ENCODE measurements at places on chromosomes 7 and 10.

- no peaks in the 10 kb centered on the region for H3K27me3 ChIP-seq
- no peak for DNase-seq
- no peaks in the 10 kb centered on the region for H3K36me3 ChIP-seq
- no peak overlapping the region for H3K27ac ChIP-seq
Observed at GRCh38 chr10:89702121-89702480, 711 bp downstream of the KIF20B start.

DNA sequence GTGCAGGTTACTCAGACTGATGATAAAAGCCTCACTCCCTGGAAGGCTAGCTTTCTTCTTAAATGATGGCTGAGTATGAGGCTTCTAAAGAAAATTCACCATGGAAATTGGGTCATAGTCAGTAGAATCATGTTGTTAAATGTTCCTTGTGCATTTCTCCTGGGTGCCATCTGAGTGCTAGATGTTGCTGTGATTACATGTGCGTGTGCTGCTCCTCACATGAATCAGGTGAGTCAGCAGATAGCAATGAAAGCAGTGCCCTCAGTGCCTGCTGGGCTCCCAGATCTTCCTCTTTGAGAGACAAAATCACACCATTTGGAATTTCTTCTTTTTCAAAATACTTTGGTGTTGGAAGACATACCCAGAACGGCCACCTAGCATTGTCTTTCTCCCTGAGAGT is 331.7 kb downstream of the XPNPEP1 start:
- no peak for DNase-seq
- H3K36me3 ChIP-seq = no peaks in the 10 kb centered on the region
- H3K4me3 ChIP-seq = no peak overlapping the region
- no peaks in the 10 kb centered on the region for H3K27me3 ChIP-seq

DNA sequence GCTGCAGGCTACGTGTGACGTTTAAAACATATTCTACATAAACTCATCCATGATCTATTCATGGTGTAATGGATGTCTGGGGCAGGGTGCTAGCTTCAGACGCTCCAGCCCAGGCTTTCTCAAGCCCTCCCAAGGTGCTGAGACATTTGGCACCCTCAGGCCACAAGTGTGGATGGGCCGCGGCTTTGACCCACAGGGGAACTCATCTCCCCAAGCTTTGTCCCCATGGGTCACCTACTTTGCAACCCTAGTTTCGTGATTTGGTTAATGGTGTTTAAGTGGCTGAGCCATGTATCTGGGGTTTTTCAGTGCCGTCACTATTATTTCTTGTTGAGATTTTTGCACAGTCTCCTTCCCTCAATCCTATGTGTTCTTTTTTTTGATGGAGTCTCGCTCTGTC is 66.0 kb downstream of the GRK5 start:
- H3K4me3 ChIP-seq = no peak overlapping the region
- H3K36me3 ChIP-seq = no peaks in the 10 kb centered on the region
- no peak for DNase-seq
- peak overlapping the region; percentile 87 for H3K27ac ChIP-seq
- H3K4me1 ChIP-seq = peaks cover 95% of the 10 kb centered on the region

DNA sequence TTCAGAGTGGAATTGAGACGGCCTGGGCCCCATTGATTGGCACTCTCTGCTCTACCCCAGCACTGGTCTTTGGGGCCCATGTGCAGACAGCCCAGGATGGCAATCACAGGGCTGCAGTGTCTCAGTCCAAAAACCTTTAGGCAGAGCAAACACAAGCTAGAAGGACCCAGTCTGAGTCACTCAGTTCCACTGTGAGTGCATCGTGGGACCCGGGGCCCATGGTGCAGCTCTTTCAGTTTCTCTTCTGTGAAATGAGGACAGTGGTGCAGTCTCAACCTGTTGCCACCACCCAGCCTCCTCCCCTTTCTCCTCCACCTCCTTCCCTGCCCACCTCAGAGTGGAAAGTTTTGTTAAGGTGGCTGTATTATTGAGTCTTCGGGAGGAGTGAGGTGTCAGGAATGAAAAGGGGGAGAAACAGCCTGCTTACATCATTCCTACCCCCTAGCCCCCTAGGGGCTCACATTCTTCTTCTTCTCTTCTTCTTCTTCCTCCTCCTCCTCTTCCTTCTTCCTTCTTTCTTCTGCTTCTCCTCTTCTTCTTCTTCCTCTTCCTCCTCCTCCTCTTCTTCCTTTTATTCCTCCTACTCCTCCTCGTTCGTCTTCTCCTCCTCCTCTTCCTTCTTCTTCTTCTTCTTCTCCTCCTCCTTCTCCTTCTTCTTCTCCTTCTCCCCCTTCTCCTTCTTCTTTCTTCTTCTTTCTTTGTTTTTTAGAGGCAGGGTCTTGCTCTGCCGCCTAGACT is 19.5 kb upstream of the CARD11 start:
- DNase-seq = no peak
- H3K4me1 ChIP-seq = no peaks in the 10 kb centered on the region
- H3K27ac ChIP-seq = no peak overlapping the region
- no peak overlapping the region for H3K4me3 ChIP-seq
- peaks cover 17% of the 10 kb centered on the region for H3K27me3 ChIP-seq

- H3K4me3 ChIP-seq = no peak overlapping the region
- H3K27me3 ChIP-seq = no peaks in the 10 kb centered on the region
- peaks cover 76% of the 10 kb centered on the region for H3K4me1 ChIP-seq
- DNase-seq = no peak
Observed at GRCh38 chr7:44466300-44467216, 23.9 kb downstream of the NUDCD3 start.

DNA sequence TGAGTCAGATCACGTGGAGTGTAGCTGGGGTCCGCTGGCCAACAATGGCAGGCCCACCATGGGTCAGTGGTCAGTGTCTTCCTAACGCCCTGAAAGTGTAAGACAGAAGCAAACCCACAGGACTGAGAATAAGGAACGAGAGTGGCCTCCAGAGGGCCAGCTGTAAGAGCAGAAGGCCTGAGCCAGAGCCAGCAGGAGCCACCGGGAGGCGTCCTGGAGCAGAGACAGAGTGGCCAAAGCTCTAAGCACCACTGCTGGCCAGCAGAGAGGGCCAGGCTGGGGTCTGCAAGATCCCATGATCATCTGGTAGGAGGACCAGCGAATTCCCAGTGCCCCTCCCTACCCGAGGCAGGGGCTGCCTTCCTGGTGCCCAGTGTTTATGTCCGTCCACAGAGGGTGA is 9.2 kb downstream of the CCDC201 start:
- H3K36me3 ChIP-seq = no peaks in the 10 kb centered on the region
- no peaks in the 10 kb centered on the region for H3K27me3 ChIP-seq
- no peak overlapping the region for H3K4me3 ChIP-seq
- DNase-seq = no peak
- no peaks in the 10 kb centered on the region for H3K4me1 ChIP-seq

DNA sequence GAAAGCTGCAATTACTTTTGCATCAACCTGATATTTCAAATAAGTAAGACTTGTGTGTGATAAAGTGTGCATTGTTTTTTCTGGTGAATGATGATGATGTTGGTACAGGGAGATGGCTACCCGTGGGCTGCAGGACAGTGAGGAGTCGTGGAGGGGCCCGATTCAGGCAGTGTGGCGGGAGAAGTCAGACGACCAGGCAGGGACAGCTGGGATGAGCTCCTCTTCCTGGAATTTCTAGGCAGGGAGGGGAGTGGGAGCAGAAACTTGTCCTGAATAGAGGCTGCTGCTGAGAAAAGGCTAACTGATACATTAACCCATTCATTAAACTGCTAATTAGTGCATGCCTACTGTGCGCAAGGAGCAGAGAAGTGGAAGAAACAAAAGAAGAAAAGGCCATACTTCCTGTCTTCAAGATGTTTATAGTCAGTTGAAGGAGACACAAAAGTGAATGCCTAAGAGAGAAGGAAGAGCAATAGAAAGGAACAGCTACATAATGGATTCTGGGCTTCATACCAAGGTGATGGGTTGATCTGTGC is 9.3 kb upstream of the GATAD1 start:
- DNase-seq = no peak
- no peaks in the 10 kb centered on the region for H3K36me3 ChIP-seq
- no peaks in the 10 kb centered on the region for H3K4me1 ChIP-seq
- H3K27ac ChIP-seq = no peak overlapping the region
- H3K4me3 ChIP-seq = no peak overlapping the region
- peaks cover 4% of the 10 kb centered on the region for H3K27me3 ChIP-seq

GRCh38 chr10:3735175-3735574 is 49.8 kb downstream of the KLF6 start:
- no peaks in the 10 kb centered on the region for H3K4me1 ChIP-seq
- H3K4me3 ChIP-seq = no peak overlapping the region
- no peak for DNase-seq
- H3K27me3 ChIP-seq = no peaks in the 10 kb centered on the region
- no peaks in the 10 kb centered on the region for H3K36me3 ChIP-seq
- no peak overlapping the region for H3K27ac ChIP-seq

- no peaks in the 10 kb centered on the region for H3K27me3 ChIP-seq
- H3K36me3 ChIP-seq = peaks cover 97% of the 10 kb centered on the region
- DNase-seq = peak; percentile 29
- H3K4me1 ChIP-seq = no peaks in the 10 kb centered on the region
Observed at GRCh38 chr7:154953006-154953684, 49.8 kb downstream of the PAXIP1 start.

DNA sequence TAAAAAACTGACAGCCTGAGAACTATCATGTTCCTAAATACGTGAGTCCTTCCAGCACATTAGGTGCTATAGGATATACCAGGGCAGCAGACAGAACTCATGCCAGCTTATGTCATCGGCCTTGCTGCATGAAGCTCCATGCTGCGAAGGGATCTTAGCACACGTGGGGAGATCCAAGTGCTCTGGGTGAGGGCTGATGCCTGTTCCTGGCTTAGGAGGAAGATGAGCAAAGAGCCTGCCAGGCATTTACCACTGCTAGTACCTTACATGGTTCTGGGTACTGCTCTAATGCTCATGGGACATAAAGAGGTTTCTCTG is 43.2 kb downstream of the SVIL start:
- H3K27ac ChIP-seq = no peak overlapping the region
- H3K36me3 ChIP-seq = no peaks in the 10 kb centered on the region
- no peak overlapping the region for H3K4me3 ChIP-seq
- no peak for DNase-seq
- H3K27me3 ChIP-seq = no peaks in the 10 kb centered on the region

GRCh38 chr10:7285522-7286322 is 125.1 kb downstream of the SFMBT2 start:
- H3K4me1 ChIP-seq = no peaks in the 10 kb centered on the region
- no peaks in the 10 kb centered on the region for H3K27me3 ChIP-seq
- no peak for DNase-seq
- H3K36me3 ChIP-seq = no peaks in the 10 kb centered on the region
